ENCODE measurements at places on chromosomes 16 and 17. TPM values are rescaled to one million over a fixed set of nuclear protein-coding genes. Genes with fewer than 3 reads are reported as not detected.

GRCh38 chr16:88405216-88406060, 22.7 kb downstream of the ZNF469 start:
- DNase-seq, result no peak

Gene THAP11
- 38.6 TPM for total RNA-seq

Gene HSPB9
- not detected for total RNA-seq

Gene ABCA3
- 9.5 TPM for total RNA-seq

Gene RANBP10
- total RNA-seq, result 3.0 TPM

Gene BRIP1
- 15.2 TPM for total RNA-seq

DNA sequence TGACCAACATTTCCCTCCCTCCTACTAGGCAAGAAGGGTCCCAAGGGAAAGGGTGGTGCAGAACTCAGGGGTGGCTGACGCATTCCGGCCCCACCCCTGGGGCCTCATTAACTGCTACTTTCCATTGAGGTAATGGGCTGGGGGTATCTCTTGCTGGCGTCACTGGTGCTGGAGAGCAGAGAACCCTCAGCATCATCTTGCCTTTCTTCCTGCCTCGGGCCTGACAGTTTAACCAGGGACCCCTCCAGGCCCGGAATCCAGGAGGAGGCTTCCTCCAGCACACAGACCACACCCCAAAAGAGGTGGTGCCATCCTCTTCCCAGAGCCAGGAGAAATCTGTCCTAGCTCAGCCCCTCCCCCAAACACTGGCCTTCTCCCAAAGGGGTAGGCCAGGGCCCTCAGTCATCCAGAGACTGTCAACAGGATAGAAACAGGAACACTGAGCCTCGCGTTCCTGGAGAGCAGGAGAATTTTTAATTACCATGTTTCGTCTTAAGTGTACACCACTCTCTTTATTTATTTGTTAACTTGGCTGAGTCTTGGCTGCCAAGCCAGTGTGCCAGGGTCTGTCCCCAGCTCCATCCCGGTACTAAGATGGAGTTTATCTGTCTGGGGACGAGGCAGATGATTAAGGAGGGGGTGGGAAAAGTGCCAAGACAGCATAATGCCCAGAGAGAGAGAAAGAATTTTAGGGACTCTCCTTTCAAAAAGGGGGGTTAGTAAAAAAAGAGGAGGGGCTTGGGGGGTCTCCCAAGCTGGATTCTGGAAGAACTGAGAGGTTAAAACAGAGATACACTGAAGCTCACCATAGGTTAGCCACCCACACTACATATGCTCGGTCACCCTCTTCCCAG, 5.1 kb downstream of the ETV4 start:
- no peak for DNase-seq

Gene WFIKKN1
- 64.4 TPM for total RNA-seq

DNA sequence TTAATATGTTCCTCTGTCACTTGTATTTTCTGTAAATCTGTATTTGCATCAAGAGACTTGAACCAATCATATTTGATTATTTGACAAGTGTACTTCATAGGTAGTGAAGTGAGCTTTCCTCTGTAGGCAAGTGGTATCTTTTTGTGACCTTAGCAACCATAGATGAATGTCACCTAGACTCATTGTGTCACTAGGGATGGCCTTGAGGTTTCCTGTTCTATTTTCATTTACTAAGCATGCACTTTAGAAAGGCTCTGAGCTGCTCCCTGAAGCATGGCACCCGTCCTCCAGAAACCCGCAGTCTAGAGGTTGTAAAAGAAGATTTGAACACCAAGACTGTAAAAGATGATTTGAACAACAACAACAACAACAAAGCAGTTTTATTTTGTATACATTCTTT, 151.7 kb downstream of the PRKCB start:
- DNase-seq, result no peak
